ENCODE measurements at places on chromosomes 2 and 18.

- no peak for DNase-seq
Observed at GRCh38 chr2:136164280-136164776, 46.4 kb upstream of the CXCR4 start.

GRCh38 chr2:76517574-76517909, 806.8 kb upstream of the GCFC2 start:
- no peak for DNase-seq

DNA sequence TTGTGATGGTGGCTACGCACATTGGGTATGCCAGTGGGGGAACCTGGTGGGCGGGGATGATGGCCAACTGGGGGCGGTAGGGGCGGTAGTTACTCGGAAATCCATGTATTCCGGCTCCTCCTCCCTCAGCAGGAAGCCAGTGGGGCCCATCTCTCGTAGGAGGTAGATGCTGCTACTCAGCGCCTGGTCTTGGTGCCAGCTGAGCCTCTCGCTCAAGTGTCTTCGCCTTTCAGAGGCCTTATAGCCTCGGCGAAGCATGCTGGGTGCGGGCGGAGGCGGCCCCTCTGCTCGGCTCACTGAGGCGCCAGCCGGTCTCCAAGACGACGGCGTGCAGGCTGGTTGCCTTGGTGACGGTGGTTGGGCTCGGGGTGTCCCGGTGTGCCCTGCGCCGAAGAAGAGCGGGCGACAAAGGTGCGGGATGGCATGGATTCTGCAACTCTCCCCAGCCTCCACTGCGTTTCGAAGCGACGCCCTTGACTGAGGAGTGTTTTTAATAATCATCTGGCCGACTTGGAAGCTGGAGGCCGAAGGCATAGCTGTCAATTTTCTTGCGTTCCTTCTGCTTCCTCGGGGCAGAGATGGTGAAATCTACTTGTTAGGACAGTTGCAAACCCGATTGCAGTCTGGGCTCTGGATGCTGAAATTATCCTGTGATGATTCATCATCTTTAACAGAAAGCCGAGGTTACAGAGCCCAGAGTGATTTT, at the start of gene ZSWIM2:
Gene ZSWIM2 (minus strand): TSS at position 298 of the 706 bp plus-strand sequence. CDS start 40 bp downstream, at position 258.
- no peak for DNase-seq

DNA sequence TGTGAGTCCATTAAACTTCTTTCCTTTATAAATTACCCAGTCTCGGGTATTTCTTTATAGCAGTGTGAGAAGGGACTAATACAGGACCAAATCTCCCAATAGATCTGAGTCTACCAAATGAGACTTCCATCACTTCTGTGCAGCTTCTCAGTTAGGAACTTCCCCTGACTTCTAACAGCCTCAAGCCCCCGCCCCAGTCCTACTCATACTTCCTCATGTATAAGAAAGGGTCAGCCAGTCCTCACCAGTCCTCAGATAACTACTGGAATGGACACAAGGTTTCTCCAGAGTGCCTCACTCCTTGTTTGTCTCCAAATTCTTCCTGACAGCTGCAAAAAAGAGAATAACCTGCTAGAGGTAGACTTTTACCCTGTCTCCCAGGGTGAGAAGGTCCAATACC, 19.5 kb downstream of the TTC32 start:
- DNase-seq, result no peak

- no peak for DNase-seq
Observed at GRCh38 chr2:28600181-28600580, 104.3 kb downstream of the PLB1 start.

DNA sequence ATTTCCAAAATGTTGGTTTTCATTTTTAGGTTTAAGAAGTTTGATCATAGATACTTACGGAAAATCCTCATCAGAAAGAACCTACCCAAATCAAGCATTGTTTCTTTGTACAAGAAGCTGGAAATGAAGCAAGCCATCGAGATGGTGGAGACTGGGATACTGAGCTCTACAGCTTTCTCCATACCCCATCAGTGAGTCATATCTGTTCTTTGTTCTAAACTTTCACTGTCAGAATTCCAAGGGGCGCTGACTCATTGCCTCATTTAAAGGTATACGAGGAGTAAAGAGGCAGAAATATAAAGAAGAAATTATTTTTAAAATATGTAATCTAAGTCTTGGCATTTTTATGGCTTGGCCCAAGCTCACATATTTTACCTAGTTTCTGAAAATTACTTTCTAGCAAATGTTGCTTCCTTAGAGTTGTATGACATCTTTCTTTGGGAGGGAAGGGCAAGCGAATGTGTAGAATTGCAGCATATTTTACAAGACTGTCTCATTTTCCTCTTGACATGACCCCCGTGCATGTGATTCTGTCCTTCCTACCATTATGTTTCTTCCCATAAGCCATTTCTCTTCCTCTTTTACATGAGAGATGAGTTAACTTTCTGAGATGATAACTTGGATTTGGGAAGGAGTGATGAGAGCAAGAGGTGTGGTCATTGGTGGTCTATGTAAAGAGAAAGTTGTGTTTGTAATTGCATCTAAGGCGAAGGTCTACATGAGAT, 41.2 kb downstream of the SLC9A4 start:
- no peak for DNase-seq

DNA sequence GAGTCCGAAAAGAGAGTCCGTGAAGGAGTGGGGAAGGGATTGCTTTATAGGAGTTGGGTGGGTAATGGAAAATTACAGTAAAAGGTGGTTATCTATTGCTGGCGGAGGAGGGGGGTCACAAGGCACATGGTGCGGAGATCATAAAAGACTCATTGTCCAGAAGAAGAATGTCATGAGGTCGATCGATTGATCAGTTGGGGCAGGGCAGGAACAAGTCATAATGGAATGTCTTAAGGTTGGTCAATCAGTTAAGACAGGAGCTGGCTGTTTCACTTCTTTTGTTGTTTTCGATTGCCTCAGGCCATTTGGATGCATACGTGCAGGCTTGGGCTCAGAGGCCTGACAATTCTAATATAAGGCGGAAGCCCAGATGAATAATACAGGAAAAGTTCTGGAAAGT, 473.0 kb upstream of the TNP1 start:
- no peak for DNase-seq

GRCh38 chr2:18214936-18215335, 336.5 kb downstream of the KCNS3 start:
- no peak for DNase-seq

DNA sequence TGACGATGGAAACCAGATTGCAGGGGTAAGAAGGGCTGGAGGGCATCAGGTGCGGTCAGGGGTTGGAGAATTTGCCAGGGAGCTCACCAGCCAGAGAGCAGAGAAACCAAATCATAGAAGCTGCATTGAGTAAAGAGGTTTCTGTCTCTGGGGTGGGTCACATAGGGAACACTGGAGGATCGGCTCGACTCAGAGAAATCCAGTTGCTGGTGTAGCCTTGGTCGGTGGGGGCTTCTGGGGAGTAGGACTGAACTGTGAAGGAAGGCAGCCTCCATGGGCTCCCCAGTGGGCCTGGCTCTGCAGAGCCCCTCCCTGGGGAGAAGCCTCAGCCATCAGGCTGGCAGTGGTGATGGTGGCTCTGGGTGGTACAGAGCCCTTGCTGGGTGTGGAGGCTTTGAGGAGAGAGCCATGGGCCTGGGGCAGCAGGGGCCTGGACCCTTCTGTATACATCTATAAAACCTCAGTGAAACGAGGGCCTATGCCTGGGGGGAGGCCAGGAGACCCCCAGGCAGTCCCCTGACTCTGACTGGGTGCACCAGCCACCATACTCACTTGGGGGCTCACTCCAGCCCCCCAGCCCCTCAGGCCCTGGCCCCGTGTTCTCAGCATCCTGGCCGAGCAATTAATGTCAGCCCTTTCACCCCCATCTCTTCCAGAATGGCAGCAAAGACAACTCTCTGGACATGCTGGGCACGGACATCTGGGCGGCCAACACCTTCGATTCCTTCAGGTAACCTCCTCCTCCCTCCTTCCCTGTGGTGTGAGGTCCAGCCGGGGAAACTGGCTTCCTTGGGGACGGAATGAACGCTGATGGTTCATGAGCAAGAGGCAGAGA, 124.5 kb downstream of the CTIF start:
- no peak for DNase-seq

- no peak for DNase-seq
Observed at GRCh38 chr2:8222979-8223694, 458.7 kb upstream of the ID2 start.

DNA sequence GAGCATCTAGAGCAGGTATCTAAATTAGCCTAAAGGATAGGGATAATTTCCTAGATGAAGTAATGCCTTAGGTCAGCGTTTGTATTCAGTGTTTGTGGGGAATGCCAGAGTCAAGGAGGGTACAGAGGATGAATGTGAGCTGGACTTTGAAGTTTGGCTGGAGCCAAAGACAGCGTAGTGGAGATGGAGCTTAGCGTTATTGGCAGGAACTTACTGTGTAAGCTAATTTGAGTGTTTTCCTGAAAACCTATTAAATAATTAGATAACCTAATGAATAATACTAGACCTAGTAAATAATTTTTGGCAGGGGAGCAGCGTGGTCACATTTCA, 4.2 kb downstream of the RNF138 start:
- no peak for DNase-seq

DNA sequence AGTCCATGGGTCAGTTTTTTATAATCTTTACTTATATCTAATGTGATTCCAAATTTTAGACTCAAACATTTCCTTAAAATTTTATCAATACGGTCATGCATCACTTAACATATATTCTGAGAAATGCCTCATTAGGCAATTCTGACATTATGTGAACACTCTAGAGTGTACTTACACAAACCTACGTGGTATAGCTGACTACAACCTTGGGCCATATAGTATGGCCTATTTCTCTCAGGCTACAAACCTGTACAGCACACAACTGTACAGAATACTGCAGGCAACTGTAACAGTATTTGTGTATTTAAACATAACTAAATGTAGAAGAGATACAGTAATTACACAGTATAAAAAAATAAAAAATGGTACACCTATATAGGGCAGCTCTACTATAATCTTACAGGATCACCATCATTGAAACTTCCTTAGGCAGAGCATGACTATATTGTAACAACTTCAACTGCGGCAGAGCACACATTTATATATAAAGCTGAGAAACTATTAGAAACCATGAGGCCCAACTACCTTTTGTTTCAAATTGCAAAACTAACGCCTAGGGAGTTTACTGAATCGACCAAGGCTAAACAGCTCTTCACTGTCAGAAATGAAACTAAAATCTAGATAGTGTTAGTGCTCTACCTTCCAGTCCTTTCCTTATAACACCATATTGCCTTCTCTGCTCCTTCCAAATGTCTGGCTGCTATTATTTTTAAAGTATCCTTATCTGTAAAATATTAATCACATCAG, 6.9 kb downstream of the YES1 start:
- DNase-seq, result no peak

DNA sequence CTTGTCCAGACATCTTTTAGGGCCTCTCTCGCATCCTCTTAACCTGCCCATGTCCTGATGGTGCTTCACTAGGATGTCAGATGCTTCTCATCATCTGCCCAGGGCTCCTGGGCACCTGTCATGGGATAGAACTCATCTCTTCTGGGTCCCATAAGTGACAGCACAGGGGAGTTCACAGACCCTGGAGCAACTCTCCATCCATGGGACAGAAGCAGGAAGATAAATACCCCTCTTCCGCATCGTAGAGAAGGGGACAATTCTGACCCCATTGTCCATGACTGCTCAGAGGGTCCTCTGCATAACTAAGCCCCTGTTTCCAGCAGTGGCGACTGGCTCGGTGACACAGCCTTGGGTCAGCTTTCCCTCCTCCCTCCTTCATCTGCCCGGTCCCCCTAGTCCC, 82.3 kb downstream of the TWIST2 start:
- DNase-seq, result no peak

DNA sequence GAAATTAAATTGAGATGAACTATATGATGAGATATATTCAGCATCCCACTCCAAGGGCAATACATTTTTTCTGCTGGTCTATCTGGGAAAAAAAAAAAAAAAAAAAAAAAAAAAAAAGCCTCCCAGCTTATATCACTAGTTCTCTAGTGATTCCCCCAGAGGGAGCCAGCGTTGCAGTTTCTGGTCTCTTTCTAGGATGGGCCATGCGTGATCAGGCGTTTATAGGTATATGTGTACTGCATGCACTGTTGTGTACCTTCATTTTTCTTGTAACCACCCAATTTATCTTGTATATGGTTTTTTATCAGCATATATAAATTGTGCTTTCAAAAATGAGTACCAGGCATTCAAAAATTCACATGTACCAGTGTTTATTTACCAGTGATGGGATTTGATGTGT, 35.1 kb downstream of the DCDC2C start:
- DNase-seq, result no peak

DNA sequence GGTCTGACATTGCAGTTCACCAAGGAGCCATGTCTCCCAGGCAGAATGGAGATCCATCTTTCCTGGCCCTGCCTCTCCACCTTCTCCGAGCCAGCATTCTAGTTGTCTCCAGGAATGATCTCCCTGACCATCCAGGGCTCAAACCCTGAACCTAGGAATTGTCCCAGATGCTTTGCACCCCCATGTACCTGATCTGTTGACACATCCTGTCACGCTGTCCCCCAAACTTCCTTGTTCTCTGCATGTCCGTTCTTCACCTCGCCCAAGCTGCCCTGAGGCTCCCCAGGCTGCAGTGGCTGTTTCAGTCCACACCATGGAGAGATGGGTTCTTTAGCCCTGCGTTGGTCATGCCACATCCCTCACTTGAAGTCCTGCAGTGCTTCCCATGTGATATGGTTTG, 7.0 kb upstream of the MBP start:
- DNase-seq, result no peak

DNA sequence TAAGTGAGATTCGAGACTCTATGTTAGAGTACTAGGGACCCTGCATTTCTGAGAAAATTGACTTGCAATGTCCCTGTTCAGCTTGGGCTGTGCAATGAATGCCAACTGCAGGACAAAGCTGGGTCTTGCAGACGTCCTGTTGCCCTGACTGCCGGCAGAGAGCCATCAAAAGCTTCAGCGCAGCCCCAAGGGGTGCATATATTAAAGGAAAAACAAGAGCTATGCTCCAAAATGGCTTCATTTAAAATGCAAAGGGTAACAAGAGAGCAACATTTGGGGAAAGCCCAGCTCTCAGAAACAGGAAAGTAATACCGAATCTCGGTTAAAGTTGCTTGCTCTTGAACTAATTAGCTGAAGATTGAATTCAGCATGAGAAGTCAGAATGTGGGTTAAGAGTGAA, 110.9 kb upstream of the PNPT1 start:
- no peak for DNase-seq

DNA sequence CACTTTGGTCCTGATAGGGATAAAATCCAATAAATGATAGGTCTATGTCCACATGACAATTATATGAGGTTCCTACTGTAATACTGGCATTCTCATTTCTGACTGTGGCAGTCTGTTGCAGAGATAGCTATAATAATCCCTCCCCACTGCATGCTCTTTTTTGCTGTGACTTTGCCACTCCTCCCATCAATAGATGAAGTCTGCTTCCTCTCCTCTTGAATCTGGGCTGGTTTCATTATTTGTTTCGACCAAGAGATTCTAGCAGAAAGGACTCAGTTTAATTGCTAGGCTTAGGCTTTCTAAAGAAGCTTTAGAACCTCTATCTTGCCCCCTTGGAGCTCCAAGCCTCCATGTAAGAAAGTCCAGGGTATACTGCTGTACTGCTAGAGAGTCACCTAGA, 23.3 kb upstream of the CREB1 start:
- DNase-seq, result no peak

GRCh38 chr18:4906856-4907255, 290.2 kb downstream of the AKAIN1 start:
- DNase-seq, result no peak

GRCh38 chr2:11749646-11750349, 3.4 kb downstream of the LPIN1 start:
- no peak for DNase-seq

GRCh38 chr2:236157815-236158498, 10.2 kb downstream of the GBX2 start:
- DNase-seq, result no peak

GRCh38 chr2:211093743-211094303, 537.4 kb downstream of the CPS1 start:
- no peak for DNase-seq

GRCh38 chr2:217741381-217741955, 261.3 kb downstream of the TNS1 start:
- DNase-seq, result no peak

Measured in CD4-positive, alpha-beta T cell treated with Interleukin-2 at 100 ng/mL for 4 hours (primary cell).